IPS-NIHi11 (cell line): ENCODE measurements at places on chromosomes 12 and 14.

DNA sequence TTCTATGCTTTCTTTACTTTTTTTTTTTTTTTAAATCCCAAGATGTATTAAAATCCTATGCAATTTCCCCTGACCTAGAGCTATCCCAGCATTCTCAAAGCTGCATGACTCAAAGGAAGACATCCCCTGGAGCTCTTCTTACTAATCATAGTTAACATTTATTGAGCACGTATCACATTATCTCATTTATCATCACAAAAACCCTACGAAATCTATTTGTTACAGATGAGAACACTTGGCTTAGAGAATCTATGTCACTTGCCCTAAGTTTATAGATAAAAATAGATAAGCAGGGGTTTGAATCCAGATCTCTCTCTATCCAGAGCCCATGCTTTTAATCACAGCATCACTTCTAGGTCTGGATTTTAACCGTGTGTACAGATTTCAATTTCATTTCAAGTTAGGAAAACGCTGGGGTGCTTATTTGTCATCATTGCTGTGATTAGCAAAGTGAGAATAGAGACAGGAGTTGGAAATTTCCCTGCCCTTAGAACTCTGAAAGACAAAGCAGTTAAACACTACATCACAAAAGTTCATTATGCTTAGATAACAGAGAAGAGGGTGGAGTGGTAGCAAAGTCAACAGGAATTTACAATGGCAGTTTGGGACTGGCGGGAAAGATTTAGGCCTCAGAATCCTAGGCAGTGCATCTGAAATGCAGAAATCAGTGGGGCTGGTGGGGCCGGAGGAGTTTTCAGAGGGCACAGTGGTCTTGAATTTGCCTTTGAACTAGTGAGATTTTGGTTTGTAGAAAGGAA is 177.7 kb upstream of the FRMD6 start:
- DNase-seq, result no peak

GRCh38 chr12:10928746-10929286 is at the start of gene PRH2:
PRH2 (plus strand) TSS chr12:10929236; CDS start chr12:10929274, 38 bp downstream.
- DNase-seq, result no peak

DNA sequence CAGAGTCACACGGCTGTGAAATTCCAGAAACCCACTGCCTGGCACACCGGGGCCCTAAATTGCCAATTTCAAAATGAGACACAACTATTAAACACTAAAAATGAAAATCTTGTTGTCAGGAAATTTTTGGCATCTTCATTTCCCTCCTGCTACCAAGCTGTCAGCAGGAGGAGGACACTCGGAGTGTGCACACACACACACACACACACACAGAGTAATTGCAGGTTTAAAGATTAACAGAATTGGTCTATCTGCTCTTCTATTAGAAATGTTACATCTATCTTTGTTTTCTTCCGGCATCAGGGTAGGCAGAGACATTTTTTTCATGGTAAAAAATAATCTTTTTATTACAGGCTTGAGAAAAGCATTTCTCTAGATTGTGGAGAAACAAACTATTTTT is 314.2 kb downstream of the EGLN3 start:
- DNase-seq, result no peak

- DNase-seq, result no peak
These were observed 148.0 kb upstream of the G2E3 start for GRCh38 chr14:30410986-30411385.

GRCh38 chr14:99179506-99179905 is 92.5 kb downstream of the BCL11B start:
- no peak for DNase-seq

DNA sequence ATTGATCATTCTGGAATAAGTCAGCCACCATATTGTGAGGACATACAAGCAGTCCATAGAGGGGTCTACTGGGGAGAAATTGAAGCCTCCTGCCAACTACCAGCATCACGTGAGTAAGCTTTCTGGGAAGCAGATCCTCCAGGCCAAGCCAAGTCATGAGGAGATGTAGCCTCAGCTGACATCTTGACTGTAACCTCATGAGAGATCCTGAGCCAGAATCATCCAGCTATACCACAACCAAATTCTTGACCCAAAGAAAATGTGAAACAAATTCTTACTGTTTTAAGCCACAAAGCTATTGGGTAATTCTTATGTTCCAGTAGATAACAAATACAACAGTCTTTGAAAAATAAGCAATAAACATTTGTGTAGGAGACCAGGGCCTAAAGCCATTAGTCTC is 479.4 kb upstream of the DCN start:
- DNase-seq, result no peak

DNA sequence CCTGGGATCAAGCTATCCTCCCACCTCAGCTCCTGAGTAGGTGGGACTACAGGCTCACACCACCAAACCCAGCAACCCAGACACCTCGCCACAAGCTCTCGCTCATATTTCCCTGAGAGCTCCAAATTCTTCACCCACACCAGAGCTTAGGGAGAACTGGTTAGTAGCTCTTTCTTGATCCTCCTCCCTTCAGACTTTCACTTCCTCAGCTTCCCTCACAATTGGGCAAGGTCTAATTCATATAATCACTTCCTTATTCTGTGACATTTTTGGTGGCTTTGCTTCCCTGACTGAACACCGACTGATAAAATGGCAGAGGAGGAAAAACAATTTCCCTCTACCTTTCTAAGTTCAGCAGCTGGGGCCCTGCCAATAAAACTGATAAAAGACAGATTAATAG is 88.5 kb downstream of the GXYLT1 start:
- DNase-seq, result no peak

GRCh38 chr12:96398424-96399119 is 1.7 kb downstream of the CDK17 start:
- DNase-seq, result no peak

- peak; percentile 45 for DNase-seq
These were observed 8.0 kb upstream of the EVL start for GRCh38 chr14:100056964-100057795.

- DNase-seq, result peak; percentile 39
These were observed 73.8 kb downstream of the KIAA0586 start for GRCh38 chr14:58501214-58501816.

DNA sequence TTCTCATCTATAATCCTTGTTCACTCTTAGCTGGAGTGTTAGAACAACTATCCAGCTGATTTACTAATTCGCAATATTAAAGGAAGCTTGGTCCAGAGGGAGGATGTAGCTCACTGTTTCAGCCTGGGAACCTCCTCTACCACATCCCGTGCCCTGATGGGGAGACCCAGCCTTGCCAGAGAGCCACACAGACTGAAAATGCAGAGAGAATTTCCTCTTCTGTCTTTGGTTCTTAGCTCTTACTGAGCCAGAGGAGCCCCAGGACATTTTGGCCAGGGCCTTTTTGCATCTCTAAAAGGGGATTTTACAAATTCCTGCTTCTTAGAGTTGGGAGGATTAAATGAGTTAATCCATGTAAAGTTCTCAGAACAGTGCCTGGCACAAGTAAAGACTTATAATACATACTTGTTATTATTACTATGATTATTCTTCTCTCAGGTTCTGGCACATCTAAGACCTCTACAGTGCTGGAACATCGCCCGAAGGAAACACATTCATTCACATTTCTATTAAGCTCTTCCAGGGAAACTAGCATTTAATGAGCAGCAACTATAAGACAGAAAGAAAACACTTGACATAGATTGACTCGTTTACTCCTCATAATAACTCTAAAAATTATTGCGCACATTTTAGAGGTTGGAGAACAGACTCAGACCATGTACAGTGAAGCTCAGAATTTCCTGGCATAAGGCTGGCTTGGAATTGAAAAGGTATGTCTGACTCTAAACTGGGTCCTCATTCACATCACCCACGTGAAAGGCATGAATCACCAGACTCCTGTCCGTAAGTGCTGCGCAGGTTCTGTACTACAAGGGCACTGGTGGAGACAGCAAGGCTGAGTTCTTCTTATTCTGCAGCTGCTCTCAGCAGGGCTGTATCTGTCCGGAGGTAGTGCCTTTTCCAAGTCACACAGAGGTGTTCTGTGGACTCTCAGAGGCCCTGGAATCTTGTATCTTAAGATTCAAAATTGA is 27.8 kb upstream of the AEBP2 start:
- peak; percentile 51 for DNase-seq

GRCh38 chr14:70811050-70811449 is 1.7 kb upstream of the MAP3K9 start:
- no peak for DNase-seq

- DNase-seq, result no peak
These were observed 371.5 kb downstream of the ALG10 start for GRCh38 chr12:34393821-34394150.

- DNase-seq, result no peak
These were observed 3.8 kb upstream of the PLEKHG6 start for GRCh38 chr12:6306599-6307220.

- no peak for DNase-seq
These were observed 23.1 kb upstream of the BCL2L14 start for GRCh38 chr12:12047682-12048081.

DNA sequence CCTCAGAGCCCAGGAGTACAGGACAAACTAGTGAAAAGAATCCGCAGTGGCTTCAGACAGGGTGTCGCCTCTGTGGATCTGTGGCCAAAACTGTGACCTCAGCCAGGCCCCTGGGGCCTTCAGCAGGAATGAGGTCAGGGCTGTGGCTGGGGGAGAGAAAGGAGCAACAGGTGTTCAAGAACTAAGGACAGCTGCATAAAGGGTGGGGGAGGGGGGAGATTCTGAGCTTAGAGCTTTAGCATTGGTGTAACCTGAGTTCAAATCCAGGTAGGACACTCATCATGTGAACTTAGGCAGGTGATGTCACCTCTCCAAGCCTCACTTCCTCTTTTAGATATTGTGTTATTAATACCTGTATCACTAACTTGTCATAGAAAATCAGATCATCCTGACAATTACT is 40.9 kb upstream of the CORO1C start:
- no peak for DNase-seq
